Activated naive CD4-positive, alpha-beta T cell treated with anti-CD3 and anti-CD28 coated beads, Interleukin-2, amount 50 U/mL, for 72 hours (primary cell): ENCODE measurements at places on chromosomes 11 and 22.

DNA sequence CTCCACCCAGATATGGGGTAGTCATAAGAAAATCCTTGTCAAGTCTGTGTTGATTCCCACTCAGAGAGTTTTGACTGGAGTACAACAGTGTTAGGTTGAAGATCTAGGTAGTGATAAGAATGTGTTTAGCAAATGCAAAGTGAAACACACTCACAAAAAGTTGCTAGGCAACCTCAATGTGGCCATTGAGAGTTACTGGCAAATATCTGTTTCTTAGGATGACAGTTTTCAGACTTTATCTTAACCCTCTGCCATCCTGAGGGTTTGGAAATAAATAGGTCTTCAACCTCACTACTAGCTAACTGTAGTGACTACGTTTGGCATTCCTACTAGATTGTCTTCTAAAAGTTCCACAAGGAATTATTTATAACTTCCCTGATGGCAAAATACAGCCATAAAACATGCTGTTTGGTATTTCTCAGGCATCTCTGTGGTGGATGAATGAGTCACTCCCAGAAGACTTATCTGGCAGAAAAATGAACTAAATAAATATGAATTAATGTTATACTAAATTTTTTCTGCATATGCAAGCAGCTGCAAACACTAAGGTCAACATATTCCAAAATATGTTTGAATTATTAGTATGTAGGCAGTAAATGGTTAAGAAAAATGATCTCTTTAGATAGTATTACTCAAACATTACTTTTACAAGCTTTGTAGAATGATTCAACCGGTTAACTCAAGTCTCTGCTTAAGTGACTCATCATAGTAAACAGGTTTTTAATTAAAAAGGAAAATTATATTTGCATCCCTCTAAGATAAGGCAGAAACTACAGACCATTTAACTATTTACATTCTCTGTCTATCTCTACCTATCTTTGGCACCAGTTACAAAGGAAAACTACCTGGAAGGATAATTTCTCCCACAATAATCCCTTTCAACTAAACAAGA is 17.1 kb upstream of the SYTL2 start:
- DNase-seq, result peak; percentile 22

GRCh38 chr11:74086242-74086884 is 77.5 kb upstream of the UCP3 start:
- no peak for DNase-seq

GRCh38 chr11:58289266-58289665 is 21.2 kb upstream of the OR10W1 start:
- DNase-seq, result no peak

DNA sequence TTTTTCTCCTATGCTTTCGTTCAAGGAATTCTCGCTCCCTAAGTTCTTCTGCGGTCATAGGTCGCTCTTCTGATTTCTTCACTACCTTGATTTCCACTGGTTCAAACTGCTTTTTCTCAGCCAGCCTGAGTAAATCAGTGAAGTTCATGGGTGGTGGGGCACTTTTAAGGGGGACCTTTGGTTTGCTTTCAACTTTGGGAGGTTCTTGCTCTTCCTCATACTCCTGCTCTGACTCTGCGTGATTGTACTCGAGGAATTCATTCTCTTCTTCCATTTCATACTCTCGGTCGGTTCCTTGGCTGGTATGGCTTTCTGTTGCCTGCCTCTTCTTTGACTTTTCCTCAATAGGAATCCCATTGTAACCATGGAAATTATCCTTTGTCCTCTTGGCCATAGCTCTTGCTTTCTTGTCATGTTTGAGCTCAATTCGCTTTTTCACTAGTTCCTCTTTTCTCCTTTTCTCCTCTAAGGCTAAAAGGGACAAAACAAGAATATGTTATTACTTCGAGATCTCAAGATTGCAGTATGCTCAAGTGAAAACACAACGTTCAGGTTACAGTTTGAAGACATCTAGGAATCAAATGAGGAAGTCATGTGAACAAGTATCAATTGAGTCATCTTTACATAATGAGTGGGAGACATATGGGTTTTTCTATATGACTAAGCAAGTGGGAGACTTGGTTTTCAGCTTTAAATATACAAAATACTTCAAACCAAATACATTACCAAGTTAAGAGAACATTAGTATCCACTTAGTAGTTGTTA is 16.2 kb downstream of the MISFA start:
- DNase-seq, result no peak

DNA sequence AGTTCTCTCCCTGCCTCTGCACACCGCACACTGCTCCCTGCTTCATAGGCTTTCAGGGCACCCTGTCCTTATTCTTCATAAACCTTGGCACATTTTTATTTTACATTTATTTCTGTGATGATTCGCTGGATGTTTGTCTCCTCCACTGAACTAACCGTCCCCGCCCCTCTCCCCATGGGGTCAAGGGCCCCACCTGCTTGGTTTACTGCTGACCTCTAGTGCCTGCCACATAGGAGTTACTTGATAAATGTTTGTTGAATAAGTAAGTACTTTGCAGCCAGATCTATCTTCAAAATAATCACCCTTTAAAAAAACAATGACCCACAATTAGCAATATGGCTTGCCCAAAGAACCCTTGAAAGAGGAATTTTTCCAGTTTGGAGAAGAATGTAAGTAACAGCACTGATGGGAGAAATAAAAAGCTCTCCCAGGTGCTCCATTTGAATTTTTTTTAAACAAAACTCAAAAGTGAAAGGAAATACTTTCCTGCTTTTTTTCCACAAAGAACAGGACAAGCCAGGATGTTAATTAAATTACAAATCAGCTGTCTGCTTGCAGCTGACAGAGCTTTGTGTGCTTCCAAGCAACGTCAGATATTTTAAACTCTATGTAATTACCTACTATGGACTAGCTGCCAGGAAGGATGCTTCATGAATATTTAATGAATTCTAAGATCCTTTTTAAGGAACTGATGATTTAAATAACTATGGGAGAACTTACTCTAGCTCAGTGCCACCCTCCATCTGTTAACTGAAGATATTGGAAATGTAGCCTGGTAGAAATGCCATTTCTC is 1083.6 kb downstream of the DLG2 start:
- no peak for DNase-seq

DNA sequence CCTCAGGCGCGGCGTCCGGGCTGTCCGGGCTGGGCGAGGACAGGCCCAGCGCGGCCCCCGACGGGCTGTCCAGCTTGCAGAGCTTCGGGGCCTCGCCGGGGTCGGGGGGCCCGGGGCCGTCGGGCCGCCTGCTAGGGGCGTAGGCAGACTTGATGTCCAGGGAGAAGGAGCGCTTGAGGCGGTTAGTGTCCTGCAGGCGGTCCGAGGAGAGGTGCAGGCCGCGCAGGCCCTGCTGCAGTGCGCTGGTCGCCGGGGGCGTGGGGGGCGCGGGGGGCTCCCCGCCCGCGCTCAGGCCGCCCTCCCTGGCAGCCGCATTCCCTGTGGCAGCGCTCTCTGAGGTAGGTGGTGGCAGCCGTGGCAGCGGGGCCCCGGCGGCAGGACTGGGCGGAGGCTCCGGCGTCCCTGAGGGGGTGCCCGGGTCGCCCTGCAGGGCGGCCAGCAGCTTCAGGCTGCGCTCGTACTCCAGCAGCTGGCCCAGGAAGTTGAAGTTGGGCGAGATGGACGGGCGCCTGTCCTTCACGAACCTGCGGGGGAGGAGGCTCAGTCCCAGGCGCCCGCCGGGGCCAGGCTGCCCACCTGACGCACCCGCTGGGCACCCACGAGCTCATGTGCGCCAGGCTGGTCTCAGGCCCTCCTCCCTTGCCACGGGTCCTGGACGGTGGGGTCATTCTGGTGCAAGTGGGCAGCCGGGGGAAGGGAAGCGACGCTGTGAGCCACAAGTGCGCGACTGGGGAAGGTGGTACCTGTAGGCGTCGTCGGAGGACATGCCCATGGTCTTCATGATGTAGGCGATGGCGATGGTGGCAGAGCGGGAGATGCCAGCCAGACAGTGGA is 14.8 kb downstream of the DUSP8 start:
- no peak for DNase-seq

GRCh38 chr11:134372536-134372935 is 39.5 kb downstream of the B3GAT1 start:
- no peak for DNase-seq

DNA sequence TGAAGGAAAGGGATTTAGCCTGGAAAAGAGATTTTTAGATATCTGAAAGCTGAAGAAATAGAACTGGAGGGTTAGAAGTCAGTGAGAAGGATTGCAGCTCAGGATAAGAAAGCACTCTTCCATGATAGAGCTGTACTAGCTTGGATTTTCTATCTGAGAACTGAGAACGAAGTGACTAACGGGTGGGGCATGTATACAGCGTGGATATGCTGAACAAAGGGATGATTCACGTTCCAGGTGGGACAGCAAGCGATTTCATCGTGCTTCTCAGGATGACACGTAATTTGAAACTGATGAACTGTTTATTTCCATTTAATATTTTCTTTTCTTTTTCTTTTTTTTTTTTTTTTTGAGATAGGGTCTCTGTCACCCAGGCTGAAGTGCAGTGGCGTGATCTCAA is 53.0 kb downstream of the GRAMD1B start:
- no peak for DNase-seq

- no peak for DNase-seq
Measured at GRCh38 chr11:66561975-66562248, 6.5 kb downstream of the CTSF start.

DNA sequence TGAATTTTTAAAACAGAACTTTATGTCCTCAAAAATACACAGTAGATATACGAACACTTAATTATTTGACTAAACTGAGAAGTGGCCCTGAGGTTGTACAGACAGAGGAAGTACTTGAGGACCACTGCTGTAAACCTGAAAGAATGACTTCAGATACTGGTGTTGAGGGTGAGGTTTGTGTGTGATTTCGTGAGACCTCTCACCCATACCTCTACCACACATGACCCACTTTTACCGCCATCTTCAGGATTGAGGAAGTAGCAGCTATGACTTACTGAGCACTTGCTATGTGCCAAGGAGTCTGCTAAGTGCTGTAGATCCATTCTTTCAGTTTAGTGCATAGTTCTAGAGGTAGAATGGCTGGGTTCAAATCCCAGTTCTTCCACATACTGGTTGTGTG is 21.9 kb downstream of the MMP13 start:
- DNase-seq, result no peak

DNA sequence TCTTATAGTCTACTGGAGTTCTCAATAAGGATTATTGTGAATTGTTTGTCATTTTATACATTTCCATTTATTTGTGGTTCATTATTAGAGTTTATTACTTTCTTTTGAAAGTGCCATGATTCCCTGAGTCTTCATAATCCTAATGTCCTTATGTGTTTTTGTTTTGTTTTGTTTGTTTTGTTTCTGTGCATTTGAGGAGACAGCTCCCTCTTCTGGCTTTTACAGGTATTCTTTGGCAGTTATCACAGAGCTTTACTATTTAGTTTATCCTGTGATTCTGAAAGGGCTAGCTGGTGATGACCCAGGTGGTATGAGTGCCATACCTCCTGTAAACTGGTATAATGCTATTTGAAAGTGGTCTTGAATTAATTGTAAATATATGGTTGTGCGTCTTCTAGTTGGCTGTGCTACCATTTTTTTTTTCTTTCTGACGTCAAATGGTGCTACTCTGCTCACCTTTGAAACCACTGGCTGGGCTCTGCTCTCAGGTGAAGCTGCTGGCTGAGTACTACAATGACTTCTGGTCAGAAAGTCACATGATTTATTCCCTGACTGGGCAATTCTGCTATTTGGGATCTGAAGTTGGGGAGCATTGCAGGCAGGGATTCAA is 751.2 kb downstream of the JRKL start:
- DNase-seq, result no peak

GRCh38 chr22:39308614-39309363 is 10.6 kb downstream of the RPL3 start:
- no peak for DNase-seq

GRCh38 chr11:70590356-70590991 is 192.1 kb downstream of the CTTN start:
- DNase-seq, result no peak

- no peak for DNase-seq
Measured at GRCh38 chr11:12973528-12974181, 35.5 kb upstream of the RASSF10 start.

- no peak for DNase-seq
Measured at GRCh38 chr11:19595840-19596751, 116.5 kb upstream of the NAV2 start.

DNA sequence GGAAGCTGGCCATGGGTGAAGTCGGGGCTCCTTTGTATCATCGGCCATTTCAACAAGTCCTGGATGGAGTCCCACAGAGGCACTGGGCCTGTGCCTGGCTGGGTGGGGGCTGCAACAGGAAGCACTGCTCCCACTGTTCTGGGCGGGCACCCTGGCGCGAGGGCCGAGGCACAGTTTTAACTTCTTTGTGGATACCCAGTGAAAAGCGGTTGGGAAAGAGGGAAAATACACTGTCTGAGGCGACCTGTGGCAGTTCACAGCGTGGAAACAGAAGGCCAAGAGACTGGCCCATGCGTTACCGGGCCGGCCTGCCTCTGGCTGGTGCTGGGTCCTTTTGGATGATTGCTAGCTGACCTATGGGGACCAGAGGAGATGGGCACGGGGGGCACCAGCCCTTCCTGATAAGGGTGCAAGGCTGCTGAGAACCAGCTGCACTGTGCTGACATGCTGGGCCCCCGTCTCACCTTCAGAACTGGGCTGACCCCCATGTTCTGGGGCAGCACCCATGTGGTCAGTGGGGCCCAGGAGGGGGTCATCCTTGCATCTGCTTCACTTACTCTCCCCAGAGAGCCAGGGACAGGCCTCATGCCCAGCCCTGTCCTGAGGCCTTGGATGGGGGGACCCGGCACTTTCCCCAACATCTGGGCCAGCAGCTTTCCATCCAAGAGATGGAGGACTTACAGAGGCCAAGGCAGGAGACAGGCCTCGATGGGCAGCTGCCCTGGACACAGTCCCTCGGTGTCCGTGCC is 4.2 kb downstream of the OVOL1 start:
- no peak for DNase-seq

- DNase-seq, result no peak
Measured at GRCh38 chr22:19880786-19881569, 26.3 kb upstream of the GNB1L start.

DNA sequence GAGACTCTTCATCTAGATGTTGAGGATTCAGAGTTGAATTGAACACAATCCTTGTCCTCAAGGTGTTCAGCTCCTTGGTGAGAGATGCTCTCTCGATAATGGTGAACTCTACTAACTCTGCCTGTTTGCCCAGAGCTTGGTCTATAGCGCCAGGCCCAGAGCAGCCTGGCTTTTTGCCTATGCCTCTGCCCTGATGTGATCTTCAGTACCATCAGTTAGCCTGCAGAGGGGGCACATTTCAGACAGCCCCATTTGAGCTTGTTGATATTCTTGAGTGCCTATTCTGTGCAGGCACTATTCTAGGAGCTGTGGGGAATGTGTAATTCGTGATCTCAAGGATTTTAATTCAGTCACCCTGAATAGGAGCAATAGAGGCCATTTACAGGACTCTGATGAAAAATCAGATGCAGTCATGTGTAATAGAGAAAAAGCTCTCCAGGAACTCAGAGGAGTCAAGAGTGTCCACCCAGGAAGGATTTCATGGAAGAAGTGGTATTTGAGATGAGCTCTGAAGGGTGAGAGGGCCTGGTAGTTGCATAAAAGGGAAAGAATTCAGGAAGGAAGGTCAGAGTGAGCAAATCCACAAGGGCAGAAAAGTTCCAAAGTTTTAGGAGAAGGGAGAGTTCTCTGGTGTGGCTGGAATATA is 19.3 kb downstream of the GTPBP1 start:
- no peak for DNase-seq
